Activated CD8-positive, alpha-beta memory T cell treated with anti-CD3 and anti-CD28 coated beads for 4 hours (primary cell): ENCODE measurements at places on chromosomes 5 and 9.

GRCh38 chr5:76402886-76403765 is at the start of gene IQGAP2:
TSS of gene IQGAP2 (plus strand) at chr5:76403285. CDS start at chr5:76403546, 261 bp downstream.
- DNase-seq: peak; percentile 53

- DNase-seq: no peak
These were observed 357.9 kb upstream of the CCNH start for GRCh38 chr5:87770601-87771121.

- DNase-seq: no peak
These were observed 907 bp downstream of the HMCN2 start for GRCh38 chr9:130266236-130267098.

GRCh38 chr5:87268970-87269377 is 1.3 kb downstream of the RASA1 start:
- no peak for DNase-seq

GRCh38 chr9:110258690-110259091 is 2.4 kb upstream of the TXN start:
- DNase-seq: no peak

DNA sequence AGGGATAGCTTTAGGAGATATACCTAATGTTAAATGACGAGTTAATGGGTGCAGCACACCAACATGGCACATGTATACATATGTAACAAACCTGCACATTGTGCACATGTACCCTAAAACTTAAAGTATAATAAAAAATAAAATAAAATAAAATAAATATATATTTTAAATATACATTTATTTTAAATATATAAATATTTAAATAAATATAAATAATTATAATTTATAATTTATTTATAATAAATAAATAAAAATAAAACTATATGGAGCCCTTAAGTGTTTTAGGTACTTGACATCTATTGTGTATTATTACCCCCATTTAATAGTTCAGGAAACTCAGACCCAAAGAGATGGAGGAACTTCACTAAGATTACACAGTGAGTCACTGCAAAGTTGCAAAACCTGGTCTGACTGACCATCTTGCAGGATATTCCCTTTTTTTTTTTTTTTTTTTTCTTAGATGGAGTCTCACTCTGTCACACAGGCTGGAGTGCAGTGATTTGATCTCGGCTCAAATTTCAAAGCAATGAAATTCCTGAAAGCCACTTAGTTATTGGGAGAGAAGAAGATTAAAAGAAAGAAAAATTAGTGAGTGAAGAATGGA is 5.8 kb upstream of the C5orf52 start:
- DNase-seq: no peak

DNA sequence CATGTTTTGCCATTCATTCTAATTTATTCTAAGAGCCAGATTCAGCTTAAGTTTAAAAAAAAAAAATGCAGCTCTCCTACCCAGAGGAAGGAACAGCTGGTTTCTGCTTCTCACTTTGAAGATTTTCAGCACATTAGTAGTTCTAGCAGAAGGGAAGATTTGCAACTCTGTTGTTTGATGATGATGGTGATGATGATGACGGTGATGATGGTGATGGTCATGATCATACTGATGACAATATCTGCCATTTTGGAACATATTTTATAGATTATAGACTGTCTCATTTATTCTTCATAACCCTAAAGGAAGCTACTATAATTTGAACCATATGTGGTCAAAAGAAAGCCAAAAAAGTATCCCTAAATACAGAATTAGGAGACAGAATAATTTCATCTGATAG is 7.9 kb upstream of the MED10 start:
- no peak for DNase-seq

GRCh38 chr5:9245071-9245470 is 300.8 kb downstream of the SEMA5A start:
- no peak for DNase-seq

GRCh38 chr9:89756891-89757537 is 152.2 kb downstream of the GADD45G start:
- DNase-seq: no peak

GRCh38 chr5:19266791-19267190 is 721.2 kb downstream of the CDH18 start:
- no peak for DNase-seq

DNA sequence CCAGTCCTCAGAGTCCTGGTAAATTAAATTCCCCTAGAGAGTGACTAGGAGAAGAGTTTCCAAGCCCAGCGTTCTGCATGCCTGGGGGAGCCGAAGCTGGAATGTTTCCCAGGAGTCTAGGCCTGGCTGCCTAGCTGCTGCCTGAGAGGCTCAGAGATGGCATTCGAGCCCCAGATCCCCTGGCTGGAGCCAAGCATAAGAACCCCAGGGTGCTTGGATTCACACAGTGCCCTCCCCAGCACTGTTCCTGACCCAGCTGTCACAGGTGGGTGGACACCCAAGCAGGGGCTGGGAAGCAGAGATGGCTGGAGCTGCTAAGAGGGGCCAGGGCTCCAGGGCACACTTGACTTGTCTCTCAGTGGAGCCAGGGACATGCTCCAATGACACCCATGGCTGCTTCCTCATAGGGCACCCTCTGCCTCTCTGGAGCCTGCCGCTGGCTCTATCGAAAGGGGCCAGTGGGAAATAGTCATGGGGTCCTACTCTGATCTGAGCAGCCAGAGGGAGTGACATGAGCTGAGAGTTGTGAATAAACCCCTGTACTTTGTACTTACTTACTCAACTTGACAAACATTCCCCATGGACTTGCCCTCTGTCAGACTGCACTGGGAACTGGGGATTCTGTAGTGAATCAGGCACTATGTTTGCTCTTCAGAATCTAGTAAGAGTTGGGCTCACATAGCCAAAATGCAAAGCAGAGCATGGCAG is 62.6 kb upstream of the XPA start:
- no peak for DNase-seq

GRCh38 chr9:133118179-133118520 is 2.9 kb downstream of the RALGDS start:
- no peak for DNase-seq

GRCh38 chr5:56831773-56832172 is 16.4 kb downstream of the MAP3K1 start:
- DNase-seq: no peak

DNA sequence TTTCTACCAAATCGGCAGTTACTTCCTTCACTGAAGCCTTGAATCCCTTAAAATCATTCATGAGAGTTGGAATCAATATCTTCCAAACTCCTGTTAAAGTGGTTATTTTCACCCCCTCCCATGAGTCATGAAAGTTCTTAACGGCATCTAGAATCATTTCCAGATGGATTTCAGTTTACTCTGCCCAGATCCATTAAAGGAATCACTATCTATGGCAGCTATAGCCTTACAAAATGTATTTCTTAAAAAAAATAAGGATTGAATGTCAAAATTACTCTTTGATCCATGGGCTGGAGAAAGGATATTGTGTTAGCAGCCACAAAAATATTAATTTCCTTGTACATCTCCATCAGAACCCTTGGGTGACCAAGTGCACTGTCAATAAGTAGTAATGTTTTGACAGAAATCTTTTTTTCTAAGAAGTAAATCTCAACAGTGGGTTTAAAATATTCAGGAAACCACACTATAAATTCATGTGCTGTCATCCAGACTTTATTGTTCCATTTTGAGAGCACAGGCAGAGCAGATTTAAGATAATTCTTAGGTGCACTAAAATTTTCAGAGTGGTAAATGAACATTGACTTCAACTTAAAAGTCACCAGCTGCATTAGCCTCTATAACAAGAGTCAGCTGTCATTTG is 767.7 kb downstream of the DTWD2 start:
- no peak for DNase-seq

DNA sequence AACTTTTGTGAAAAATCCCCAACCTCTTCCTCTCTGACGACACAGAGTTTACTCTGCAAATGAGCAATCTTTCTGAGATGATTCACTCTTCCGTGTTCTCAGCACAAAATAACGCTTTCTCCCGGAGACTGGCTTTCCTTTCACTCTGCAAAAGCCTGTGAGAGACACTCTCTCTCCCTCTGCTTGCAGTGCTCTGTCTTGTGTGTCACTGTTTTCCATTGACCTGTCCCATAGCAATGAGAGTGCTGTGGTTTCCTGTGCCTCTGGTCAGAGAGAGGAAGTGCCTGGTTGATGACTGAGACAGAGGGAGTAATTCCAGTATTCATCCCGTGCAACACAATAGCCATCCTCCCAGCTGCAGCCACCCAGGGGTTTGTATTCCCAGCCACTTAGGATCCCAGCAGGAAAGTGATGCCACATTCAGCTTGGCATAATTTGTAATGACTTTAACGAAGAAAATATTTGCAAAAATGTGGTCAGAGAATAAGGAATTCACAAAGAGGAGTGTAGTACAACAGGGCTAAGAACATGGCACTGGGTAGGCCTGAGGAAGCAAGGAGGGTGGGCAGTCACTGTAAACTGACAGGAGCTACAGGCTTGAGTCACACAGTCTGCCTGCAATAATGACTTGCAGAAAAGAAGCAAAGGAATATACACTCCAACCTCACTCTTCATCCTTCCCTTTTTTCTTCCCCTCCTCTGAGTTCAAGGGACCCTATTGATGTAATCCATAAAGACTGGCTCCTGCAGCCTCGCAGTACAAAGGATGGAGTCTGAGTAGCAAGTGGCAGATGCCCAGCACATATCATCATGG is 463.5 kb upstream of the RGMB start:
- no peak for DNase-seq

DNA sequence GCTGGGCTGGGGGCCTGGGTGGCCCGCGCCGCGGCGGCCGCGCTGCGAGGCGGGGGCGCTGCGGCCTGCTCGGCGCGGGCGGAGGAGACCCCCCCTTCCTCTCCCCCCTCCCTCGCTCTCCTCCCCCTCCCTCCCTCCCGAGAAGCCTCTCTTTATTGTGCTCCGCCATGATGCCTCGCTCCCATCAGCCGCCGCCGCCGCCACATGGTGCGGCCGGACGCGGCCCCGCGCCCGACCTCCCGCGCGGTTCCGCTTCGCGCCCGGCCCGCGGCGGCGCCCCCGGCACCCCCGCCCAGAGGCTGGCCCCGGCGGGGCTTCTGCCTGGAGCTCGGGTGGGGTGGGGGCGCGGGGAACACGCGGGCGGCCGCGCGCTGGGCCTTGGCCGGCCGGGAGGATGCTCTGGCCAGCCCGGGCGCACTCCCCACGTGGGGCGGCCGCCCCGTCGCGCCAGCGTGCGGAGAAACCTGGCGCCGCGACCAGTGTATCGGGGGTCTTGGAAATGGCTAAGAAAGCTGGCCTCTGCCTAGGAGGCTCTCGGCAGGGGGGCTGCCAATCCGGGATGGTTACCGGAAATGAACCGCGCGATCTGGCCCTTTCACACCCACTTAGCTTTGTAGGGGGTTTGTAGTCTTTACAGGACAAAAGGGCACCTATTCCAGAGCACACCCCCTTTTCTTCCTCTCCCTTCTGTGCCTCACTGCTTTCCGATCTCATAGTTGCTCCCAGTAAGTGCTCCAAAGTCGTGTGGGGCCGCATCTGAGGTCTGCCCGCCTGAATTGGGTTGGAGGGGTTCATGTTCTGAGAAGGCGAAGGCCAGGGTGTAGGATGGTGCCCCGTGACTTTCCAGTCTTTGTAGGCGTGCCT is 1.0 kb downstream of the SET start:
- DNase-seq: peak; percentile 27

DNA sequence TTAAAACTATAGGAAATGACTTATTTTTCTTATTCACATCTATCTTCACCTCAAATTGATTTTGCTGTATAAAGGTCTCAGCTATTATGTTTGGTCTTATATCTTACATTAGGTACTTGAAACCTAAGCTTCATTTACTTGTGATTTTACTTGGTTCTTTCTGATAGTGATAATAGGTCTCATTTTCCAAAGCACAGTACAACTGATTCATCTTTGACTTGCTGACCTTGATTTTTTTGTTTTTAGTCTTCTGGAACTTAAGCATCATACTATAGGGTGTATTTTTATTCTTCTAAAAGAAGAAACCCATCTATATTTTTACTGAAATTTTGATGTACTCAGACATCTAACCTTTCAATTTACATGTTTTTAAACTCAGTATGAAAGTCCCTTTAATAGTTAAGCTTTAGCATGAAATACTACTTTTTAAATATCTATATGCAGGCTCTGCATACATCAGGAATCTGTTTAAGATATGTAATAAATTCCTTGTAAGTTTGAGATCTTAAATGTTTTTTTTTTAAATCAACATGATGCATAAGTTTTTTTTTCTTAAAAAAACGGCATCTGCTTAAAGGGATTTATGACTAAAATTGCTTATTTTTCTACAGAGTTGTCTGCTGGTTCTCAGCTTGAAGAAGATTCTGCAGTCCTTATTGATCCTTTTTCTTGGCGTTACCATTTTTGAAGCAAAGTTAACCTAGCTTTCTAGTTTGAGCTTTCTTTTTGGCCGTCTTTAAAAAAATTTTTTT is 13.3 kb downstream of the MATR3 start:
- DNase-seq: no peak

DNA sequence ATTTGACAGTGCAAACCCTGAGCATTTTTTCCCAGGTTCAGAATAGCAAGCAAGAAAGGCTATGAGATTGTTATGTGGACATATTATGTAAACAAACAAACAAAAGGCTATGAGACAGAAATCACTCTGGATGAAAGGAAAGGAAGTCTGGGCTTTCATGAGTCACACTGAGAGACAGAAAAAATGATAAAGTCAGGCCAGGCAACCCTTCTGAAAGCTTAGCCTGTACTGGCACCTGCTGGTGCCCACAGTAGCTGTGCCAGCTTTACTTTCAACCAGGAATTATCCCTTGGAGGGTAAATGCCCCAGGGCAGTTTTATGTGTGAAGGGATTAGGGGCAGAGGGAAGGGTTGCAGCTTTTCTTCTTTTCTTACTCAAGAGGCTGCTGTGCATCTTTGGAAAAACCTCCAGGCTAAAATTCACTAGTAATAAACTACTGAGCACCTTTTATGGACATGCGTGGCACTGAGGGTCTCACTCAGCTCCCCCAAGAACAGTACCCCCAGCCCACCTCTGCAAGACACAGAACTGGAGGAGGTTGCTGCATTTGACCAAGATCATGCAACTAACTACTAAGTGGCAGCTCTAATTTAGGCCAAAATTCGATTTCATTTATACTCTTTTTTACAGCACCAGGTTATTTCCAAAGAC is 41.7 kb downstream of the ACTL7B start:
- DNase-seq: no peak

DNA sequence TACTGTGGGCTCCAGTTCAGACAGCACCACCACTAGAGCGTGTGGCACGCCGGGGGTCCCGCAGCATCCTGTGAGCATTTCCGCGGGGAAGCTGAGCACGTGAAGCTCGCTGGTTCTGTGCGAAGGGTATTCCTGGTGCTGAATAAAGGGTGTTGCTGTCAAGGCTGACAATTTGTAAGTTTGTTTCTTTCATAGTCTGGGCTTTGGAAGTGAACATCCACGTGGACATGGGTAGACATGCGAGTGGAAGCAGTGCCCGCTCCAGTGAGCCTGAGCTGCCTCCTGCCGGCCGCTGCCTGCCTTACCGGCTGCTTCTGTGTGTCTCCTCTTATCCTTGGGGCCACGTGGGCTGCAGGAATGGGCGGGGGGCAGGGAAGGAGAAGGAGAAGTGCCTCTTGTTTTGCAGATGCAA is 14.7 kb downstream of the NDUFS6 start:
- no peak for DNase-seq

GRCh38 chr5:59326596-59326995 is 566.9 kb downstream of the PDE4D start:
- DNase-seq: no peak

- no peak for DNase-seq
These were observed 103.4 kb downstream of the MED10 start for GRCh38 chr5:6274846-6275543.

GRCh38 chr9:18296702-18297055 is 177.3 kb upstream of the ADAMTSL1 start:
- DNase-seq: no peak

GRCh38 chr5:131260895-131261294 is 3.0 kb upstream of the CDC42SE2 start:
- DNase-seq: no peak
